NCI-H1436 (cell line): ENCODE measurements at places on chromosomes 16 and 17.

- no peak for DNase-seq
Measured at GRCh38 chr17:9419932-9420453, 155.6 kb downstream of the STX8 start.

- no peak for DNase-seq
Measured at GRCh38 chr16:88487920-88488851, 35.1 kb downstream of the ZFPM1 start.

GRCh38 chr16:11208916-11209665 lies 46.9 kb downstream of the SOCS1 start:
- no peak for DNase-seq

- DNase-seq: no peak
Measured at GRCh38 chr17:61000911-61001310, 323.3 kb downstream of the BCAS3 start.

DNA sequence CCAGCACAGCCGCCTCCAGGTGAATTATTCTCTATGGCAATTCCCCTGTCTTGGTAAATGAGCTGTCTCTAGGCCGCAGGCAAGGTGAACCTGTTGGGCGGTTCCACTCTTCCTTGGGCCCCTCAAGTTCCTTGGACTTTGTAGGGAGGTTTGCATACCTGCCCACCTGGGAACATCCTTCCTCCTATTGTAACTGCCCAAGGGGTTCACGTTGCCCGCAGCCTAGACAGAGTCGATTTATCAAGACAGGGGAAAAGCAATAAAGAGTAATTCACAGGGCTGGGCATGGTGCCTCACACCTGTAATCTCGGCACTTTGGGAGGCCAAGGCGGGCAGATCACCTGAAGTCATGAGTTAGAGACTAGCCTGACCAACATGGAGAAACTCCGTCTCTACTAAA lies 122.5 kb downstream of the KCNJ18 start:
- DNase-seq: no peak

DNA sequence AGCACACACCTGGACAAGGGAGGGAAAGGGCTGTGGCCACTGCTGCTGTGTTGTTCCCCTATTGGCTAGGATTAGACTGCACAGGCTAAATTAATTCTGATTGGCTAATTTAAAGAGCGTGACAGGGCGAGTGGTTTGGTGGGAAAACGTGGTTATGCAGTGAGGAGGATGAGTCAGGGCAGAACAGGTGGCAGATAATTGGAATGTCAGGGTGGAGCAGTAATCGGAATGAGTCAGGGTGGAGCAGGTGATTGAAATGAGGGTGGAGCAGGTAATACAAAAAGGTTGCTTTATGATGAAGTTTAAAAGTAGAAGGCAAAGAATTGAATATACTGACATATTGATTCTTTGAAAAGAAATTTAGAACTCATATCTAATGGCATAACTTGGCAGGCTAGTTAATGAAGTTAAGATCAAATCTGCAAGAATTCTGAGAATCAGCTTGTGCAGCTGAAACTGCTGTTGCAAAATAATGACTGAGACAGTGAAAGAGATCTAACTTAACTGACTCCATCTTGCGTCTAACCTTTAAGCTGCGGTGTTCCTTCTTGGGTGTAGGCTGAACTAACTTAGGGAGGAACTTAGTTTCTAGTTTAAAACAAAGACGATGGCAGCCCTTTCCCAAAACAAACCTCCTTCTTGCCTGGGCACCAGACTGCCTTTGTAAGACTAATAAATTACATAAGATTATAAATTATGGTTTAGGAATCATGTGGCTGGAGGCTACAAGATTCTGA lies 174.3 kb downstream of the UTP18 start:
- DNase-seq: no peak

DNA sequence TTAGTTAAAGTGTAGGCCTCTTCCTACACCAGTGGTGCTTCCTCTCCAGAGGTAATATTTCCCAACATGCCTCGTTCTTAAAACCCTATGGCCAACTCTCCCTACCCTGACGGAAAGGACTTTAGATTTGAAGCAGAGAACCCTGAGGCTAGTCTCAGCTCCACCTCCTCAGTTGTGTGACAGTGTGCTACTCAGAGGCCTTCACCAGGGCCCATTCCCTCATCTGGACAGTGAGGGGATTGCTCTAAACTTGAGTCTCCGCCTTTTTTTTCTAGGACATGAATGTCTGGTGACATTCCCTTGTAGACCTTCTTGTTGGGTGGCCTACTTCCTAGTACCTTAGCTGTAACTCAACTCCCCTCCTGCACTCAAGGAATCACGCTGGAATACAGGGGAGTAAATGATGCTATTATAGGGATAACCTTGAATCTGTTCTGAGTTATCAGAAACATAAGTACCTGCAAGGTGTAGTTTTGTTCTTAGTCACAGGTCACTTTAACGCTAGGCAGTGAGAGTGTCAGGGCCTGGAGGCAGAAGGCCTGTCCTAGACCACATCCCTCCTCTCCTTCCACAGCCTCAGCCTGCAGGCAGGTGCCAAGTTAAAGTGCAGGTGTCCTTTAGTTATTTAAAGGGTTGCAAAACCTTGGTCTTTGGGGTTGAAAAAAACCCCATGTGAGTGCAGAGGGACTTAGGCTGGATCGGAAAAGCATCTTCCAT lies 26.9 kb downstream of the LDHD start:
- DNase-seq: no peak

DNA sequence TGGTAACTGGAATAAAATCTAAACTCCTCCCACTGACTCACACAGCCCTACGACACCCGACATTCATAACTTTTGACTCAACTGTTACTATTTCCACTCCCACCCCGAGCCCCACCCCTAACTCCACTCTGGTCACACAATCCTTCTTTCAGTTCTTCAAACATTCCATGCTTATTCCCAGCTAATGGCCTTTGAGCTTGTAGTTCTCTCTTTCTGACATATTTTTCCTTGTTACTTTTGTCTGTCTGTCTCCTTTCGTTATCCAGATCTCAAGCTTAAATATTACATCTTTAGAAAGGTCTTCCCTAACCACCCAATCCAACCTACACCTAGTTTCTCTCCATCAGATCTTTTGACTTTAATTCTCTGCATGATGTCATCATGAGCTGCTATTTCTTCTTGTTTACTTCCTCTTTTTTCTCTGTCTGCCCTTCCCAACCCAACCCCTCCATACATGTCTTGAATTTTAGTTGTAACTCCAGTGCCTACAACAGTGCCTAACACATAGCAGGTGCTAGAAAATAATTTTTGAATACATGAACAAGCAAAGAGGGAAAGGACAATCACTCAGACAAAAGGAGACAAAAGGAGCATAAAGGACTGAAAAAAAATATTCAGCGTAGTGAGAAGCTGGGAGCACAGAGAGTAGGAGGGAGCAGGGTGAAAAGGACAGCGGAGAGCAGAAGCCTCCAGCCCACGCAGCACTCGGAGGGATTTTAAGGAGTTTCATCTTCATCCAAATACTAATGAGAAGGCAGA lies 65.2 kb upstream of the SMIM36 start:
- no peak for DNase-seq

GRCh38 chr17:1566505-1567199 lies 4.1 kb upstream of the PITPNA start:
- DNase-seq: no peak

- no peak for DNase-seq
Measured at GRCh38 chr16:30652005-30652296, 1.2 kb downstream of the PRR14 start.
